ENCODE measurements at places on chromosomes 5 and 9.

- no peak for DNase-seq
Measured at GRCh38 chr5:159539678-159540077, 209.4 kb upstream of the IL12B start.

DNA sequence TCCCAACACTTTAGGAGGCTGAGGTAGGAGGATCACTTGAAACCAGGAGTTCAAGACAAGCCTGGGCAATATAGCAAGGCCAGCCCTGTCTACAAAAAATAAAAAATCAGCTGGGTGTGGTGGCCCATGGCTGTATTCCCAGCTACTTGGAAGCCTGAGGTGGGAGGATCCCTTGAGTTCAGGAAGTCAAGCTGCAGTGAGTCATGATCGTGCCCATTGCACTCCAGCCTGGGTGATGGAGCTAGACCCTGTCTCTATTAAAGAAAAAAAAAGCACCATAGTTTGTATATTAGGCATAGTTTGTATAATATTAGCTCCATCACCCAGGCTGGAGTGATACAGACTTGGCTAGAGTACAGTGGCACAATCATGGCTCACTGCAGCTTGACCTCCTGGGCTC is 9.6 kb upstream of the NME5 start:
- DNase-seq, result peak; percentile 80

- no peak for DNase-seq
Measured at GRCh38 chr5:67494186-67494855, 297.7 kb upstream of the CD180 start.

DNA sequence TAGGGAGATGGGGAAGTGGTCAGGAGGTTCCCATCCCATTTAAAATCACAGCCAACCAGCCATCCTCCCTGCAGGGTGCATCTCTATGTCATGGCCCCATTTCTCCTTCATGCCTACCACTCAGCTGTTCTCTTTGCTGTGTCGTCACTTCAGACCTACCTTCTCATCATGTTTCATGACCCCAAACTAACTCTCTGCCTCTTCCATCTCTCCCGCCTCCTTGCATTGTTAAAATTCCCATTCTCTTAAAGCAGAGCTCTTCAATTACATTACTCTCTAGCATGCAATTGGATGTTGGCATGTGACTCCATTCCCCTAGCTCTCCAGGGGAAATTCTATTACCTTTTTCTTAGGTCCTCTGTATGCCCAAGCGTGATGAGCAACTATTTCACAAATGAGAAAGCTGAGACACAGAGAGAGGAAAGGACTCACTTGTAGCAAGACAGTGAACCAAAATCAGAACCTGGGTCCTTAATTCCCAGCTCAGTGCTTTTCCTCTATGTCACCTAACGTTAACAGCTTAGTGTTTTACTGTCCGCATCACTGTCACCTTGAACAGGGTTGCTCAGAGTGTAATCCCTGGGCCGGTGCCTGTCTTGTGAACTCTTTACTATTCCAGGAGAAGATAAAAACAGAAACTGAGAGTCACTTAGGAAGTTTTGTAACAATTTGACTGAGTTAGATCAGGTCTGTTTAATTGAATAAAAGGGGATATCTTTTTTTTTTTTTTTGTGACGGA is 28.1 kb downstream of the PDE6A start:
- DNase-seq, result no peak

DNA sequence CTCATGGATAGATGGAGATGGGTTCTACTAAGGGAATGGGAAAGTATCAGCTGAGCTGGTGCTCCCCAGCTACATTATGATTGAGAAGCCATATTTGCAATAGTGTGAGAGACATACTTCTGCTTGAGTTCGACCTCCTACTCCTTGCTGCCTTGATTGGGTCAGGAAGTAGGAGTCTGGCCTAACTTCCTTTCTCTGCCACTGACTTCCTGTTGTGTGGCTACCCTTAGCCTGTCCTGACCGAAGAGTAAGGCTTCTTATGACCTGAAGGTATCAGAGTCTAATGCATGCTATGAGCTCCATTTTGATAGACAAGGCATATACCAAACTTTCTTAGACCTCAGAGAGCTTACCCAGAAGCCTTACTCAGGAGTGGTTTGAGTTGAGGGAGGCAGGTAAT is 53.9 kb downstream of the OSTF1 start:
- DNase-seq, result peak; percentile 40

Measured in kidney capillary endothelial cell (primary cell).